ENCODE measurements at places on chromosomes 6 and 20. TPM values are rescaled to one million over a fixed set of nuclear protein-coding genes. Genes with fewer than 3 reads are reported as not detected.
A peak's percentile ranks its signal among the peaks of the same experiment; 100 is the strongest.

DNA sequence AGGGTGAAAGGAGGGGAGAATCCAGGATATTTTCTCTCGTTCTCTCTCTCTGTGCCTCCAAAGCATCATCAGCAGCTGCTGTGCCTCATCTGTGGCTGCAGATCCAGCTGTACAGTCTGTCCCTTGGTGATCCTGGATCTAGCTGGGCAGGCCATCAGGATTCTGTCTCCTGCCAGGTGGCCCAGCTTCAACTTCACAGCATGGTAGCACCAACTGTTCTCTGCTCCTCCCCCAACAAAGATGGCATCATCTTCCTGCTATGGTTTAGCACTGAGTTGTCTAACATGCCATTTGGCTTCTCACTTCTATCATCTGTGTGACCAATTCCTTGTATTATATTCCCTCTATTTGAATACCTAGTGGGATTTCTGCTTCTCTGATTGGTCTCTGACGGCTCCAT is 28.6 kb upstream of the ARFGEF2 start:
- no peak for DNase-seq

- DNase-seq = peak; percentile 56
These were observed 18.6 kb downstream of the SNX14 start for GRCh38 chr6:85574932-85575598.

GRCh38 chr6:118705544-118706491 is 54.4 kb upstream of the CEP85L start:
- peak; percentile 75 for DNase-seq

DNA sequence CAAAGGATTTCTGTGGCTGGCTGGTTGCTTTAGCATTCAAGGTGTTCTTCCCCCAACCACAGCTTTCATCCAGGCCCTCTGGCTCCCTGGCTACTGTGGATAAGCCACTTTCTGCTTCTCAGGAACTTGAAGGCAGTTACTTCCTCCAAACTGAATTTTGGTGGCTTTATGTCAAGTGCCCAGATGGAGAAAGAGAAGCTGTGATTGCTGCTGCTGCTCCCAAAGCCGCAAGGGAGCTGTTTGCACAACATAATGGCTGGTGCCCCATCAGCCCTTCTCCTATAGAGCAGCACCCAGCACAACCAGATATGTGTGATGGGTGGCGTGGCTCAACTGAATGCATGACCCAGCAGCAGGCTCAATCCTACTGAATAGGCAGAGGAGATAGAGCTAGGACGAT is 465.2 kb downstream of the MAFB start:
- no peak for DNase-seq

GRCh38 chr6:155771822-155772221 is 316.2 kb upstream of the NOX3 start:
- DNase-seq = no peak

DNA sequence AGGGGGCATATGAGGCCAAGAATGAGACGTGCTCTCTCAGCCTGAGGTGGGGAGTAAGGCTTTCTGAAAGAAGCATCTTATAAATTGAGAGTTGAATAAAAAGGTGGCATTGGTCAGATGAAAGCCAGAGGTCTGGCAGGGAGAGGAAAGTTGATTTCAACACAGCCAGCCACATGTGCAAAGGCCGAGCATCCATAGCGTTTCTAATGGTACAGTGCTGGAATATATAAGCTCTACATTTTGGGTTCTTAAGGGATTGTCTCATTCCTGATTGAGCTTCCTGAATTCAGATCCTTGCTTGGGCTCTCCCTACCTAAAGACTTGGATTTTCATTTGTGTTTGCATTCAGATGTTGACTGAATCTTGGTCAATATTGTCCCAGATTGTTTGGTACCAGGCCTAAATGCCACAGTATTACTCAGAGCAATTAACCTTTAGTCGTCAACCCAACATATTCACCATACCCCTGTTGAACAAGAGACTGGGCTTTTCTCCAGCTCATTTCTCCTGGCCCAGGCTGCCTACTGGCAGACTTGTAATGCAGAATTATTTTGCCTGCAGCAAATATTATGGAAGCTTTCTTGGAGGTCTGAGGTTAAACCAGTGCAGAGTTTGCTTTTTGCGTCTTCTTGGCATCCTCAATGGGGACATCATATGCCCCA is 14.5 kb upstream of the BCAS1 start:
- DNase-seq = no peak

The FAM217A gene
- total RNA-seq = not detected

The LZTS3 gene
- 5.3 TPM for total RNA-seq
